Hematopoietic multipotent progenitor cell (in vitro differentiated cells): ENCODE measurements at places on chromosomes 6 and 20.

DNA sequence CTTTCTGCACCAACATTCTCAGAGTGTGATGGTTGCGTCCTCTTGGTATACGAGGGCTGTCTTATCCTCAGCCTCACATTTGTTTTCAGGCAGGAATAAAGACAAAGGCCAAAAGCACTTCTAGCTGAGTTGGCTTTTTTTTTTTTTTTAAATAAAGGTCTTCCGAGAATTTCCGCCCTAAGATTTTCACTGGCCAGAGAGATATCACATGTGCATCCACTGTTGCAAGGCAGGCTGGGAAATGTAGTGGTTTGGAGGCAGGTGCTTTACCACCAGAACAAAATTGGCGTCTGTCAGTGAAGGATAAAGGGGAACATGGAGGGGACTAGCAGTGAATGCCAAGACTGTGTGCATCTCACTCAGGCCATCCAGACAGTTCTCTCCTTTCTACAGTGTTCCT is 334.9 kb upstream of the SOX4 start:
- no peak for DNase-seq

DNA sequence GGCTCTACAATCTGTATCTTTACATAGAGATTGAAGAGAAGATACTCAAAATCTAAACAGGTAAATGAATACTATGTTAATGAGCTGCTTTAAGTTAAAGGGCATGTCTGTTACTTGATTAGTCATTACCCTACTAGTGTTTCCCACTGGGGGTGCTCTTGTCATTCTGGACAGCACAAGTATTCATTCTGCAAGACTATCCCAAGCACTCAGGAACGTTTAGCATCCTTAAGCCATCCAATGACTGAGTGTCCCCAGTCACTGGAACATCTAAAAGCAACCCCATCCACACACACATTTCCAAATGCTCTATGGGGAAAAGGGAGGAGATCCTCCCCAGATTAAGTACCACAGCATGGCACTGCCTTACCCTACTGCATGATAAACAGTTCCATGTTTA is 25.7 kb downstream of the EZR start:
- DNase-seq, result peak; percentile 33

- DNase-seq, result peak; percentile 64
Measured at GRCh38 chr20:878511-879307, 37.4 kb downstream of the ANGPT4 start.

GRCh38 chr6:32613475-32613874 is 23.7 kb upstream of the HLA-DQA1 start:
- DNase-seq, result no peak

DNA sequence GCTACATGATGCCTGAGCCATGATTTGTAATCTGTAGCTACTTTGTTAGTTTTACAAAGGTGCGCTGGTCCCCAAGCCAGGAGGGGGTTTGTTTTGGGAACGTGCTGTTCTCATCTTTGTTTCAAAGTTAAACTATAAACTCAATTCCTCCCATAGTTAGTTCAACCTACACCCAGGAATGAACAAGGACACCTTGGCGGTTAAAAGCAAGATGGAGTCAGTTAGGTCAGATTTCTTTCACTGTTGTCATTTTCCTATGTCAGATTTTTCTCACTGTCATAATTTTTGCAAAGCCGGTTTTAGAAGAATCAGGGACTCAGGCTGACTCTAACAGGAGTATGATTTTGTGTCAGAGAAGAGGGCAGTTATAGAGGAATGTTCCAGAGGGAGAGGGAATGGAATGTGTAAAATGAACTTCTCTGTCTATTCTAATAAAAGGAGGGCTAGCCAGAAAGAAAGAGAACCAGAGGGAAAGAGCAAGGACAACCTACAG is 2.3 kb upstream of the GMPR start:
- no peak for DNase-seq

DNA sequence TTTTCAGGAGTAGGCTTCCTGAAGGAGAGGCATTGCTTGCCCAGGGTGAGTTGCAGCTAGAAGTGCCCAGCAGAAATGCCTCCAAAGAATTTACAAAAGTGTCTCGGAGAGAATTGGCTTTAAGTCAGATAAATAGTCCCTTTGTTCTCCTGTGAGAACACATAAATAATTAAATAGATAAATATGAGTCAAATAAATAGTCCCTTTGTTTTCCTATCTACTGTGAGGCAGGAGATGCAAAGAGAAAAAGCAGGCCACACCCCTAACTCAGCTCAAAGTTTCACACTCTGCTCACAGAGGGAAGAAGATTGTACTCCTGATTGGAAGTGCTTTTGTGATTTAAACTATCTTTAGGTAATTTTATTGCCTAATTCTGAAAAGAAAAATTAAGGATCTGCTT is 180.7 kb upstream of the PRSS16 start:
- no peak for DNase-seq

DNA sequence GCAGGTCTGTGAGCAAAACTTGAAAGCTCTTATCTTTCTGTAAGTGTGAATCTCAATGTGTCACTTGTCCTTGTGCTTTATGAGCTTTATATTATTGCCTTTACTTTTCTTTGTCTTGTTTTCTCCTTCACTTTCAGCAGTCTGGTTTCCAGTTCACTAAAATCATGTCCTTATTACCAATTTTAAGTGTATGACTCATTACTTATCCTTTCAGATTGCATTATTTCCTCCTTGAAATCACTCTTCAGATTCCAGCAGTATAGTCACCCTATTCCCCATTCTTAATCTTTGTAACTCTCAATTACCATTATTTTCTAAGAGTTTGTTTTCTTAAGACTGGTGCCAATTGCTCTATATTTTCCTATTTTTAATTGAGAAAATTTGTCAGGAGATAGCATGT is 117.4 kb upstream of the GRIK2 start:
- no peak for DNase-seq

DNA sequence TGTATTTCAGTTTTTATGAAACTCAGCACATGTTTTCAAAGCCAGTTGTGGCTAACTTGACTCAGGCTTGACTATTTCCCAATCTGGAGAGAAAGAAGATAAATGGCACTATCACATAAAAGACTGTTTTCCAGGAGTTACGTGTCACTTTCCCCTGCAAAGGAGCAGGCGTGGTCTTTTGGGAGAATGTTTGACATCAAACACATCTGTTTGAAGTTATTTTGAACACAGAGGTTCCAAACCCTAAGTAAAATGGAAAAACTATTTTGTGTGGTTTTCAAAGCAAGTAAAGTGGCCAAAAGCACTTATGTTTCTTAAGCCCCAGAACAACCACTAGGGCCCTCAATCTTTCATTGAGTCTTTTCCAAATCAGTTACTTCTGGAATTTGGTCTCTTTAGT is 89.7 kb downstream of the FOXF2 start:
- no peak for DNase-seq

- DNase-seq, result no peak
Measured at GRCh38 chr6:111993342-111993741, 60.6 kb upstream of the CCN6 start.
